ENCODE measurements at places on chromosomes 12 and 14. TPM values are rescaled to one million over a fixed set of nuclear protein-coding genes. Genes with fewer than 3 reads are reported as not detected.
A peak's percentile ranks its signal among the peaks of the same experiment; 100 is the strongest.

GRCh38 chr12:25307818-25308217 lies 57.1 kb upstream of the KRAS start:
- no peaks in the 10 kb centered on the region for H3K4me1 ChIP-seq
- H3K36me3 ChIP-seq: no peaks in the 10 kb centered on the region
- no peak overlapping the region for H3K4me3 ChIP-seq
- DNase-seq: no peak

DNA sequence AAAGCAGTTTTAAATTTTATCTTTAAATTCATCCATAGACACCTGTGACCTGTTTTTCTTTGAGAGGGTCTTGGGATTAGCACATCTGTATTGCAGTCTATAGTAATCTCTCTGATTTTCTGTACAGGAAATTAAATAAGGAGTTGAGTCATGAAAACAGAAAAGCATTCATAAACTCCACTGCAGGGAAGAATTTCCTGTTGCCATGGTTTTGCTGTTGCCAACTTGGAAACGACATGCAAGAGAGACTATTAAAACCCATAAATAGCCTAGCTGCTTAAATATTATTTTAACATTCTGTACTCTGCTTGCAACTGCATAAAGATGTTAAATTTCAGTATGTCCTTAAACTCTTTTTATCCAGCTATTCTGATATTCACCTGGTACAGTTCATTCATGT lies 281.0 kb upstream of the RGS6 start:
- H3K4me3 ChIP-seq: no peak overlapping the region
- no peaks in the 10 kb centered on the region for H3K27me3 ChIP-seq
- H3K36me3 ChIP-seq: peaks cover 30% of the 10 kb centered on the region

GRCh38 chr12:12986775-12987331 lies 13.2 kb downstream of the HEBP1 start:
- no peaks in the 10 kb centered on the region for H3K27me3 ChIP-seq
- H3K4me1 ChIP-seq: peaks cover 13% of the 10 kb centered on the region
- peaks cover 27% of the 10 kb centered on the region for H3K36me3 ChIP-seq
- H3K4me3 ChIP-seq: no peak overlapping the region
- H3K27ac ChIP-seq: no peak overlapping the region
- DNase-seq: no peak

GRCh38 chr12:132380641-132381040 lies 51.3 kb upstream of the GALNT9 start:
- no peaks in the 10 kb centered on the region for H3K4me1 ChIP-seq
- H3K4me3 ChIP-seq: no peak overlapping the region
- H3K27ac ChIP-seq: no peak overlapping the region

- DNase-seq: no peak
- H3K27me3 ChIP-seq: no peaks in the 10 kb centered on the region
- peaks cover 5% of the 10 kb centered on the region for H3K36me3 ChIP-seq
Observed at GRCh38 chr14:61494018-61494417, 172.6 kb downstream of the PRKCH start.

RD3L gene
- total RNA-seq: not detected

- DNase-seq: peak; percentile 16
- H3K27me3 ChIP-seq: no peaks in the 10 kb centered on the region
- H3K27ac ChIP-seq: no peak overlapping the region
- no peaks in the 10 kb centered on the region for H3K36me3 ChIP-seq
- H3K4me3 ChIP-seq: no peak overlapping the region
Observed at GRCh38 chr12:91732086-91732485, 413.6 kb downstream of the BTG1 start.

DNA sequence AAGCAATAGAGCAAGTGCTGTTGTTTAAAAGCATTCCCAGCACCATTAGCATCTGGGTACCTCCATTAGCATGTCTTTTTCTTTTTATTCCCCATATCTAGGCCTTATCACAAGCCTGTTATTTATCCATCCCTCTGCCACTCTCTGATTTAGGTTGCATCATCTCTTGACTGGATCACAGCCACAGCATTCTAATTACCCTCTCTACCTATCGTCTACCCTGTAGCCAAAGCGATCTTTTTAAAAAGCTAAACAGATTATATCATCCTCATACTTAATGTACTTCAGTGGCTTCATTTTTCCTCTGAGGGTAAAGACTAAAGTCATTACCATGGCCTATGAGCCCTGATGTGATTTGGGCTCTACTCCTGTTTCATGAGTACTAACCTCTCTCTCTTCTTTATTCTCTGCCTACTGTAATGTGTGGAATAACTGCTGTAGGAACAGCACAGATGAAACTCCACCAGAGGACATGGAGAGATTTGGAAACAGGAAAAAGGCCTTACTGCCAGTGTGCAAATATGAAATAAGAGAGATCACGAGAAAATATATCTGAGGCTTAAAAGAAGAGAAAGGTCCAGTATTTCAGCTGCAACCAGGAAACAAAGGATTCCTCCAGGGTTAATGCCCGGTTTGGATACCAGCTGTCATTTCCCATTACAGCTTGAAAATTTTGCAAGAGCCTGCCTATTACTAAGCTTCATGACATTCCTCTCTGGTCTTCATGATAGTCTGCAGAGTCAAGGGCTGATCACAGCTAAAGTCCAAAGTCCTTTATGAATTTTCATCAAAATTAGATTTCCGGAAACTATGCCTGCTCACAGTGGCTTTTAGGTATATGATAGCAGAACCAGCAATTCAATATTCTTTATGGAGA lies 422.5 kb upstream of the PDE3A start:
- no peaks in the 10 kb centered on the region for H3K27me3 ChIP-seq
- no peak overlapping the region for H3K4me3 ChIP-seq
- H3K36me3 ChIP-seq: no peaks in the 10 kb centered on the region
- H3K4me1 ChIP-seq: peaks cover 13% of the 10 kb centered on the region
- no peak overlapping the region for H3K27ac ChIP-seq

GRCh38 chr14:55691659-55692058 lies 111.7 kb downstream of the KTN1 start:
- DNase-seq: no peak
- peaks cover 10% of the 10 kb centered on the region for H3K36me3 ChIP-seq
- no peak overlapping the region for H3K27ac ChIP-seq
- no peak overlapping the region for H3K4me3 ChIP-seq
- H3K27me3 ChIP-seq: no peaks in the 10 kb centered on the region
- H3K4me1 ChIP-seq: no peaks in the 10 kb centered on the region

GLT8D2 gene
- total RNA-seq: 2.0 TPM

- peak; percentile 39 for DNase-seq
- no peak overlapping the region for H3K4me3 ChIP-seq
- H3K27me3 ChIP-seq: no peaks in the 10 kb centered on the region
- peaks cover 14% of the 10 kb centered on the region for H3K4me1 ChIP-seq
- H3K27ac ChIP-seq: no peak overlapping the region
- H3K36me3 ChIP-seq: no peaks in the 10 kb centered on the region
Observed at GRCh38 chr12:90036637-90037036, 328.0 kb upstream of the ATP2B1 start.

- no peak for DNase-seq
- no peaks in the 10 kb centered on the region for H3K4me1 ChIP-seq
- H3K4me3 ChIP-seq: no peak overlapping the region
- peaks cover 34% of the 10 kb centered on the region for H3K27me3 ChIP-seq
- H3K36me3 ChIP-seq: no peaks in the 10 kb centered on the region
Observed at GRCh38 chr12:20030826-20031225, 337.5 kb upstream of the PDE3A start.

DNA sequence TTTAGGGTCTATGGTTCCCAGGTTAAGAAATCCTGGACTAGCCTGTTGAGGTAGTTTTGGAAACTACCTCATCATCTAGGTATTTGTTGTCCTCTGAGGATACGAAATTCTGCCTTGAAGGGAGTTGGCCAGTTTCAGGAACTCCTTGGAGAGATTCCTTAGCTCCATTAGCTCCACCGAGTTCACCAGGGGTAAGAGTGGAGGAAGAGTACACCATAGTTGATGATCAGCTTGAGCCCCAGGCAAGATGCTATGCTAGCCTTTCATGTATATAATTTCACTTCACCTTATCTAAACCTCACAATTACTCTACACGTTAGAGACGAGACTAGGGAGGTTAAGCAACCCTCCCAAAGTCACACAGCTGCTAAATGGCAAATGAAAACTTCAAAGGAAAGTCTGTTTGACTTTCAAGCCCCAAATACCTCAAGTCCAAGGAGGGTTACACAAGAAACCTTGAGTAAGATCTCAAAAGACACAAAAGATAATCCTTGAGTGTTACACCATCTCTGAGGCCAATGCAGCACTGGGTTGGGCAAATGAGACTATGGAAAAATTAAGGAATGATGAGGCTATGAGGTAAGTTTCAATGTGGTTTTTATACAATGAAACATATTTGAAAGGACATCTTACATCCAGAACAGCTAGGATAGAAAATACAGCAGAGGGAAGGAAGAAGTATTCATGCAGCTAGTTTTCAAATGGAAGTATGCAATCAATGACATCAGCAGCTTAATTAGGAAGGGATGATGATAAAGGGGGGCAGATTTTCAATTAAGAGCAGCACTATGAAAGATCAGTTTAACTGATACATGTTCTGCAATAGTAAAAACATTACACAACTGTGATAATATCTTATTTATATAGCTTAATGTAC lies 97.2 kb upstream of the KRAS start:
- no peaks in the 10 kb centered on the region for H3K4me1 ChIP-seq
- H3K27ac ChIP-seq: no peak overlapping the region
- no peak overlapping the region for H3K4me3 ChIP-seq
- H3K27me3 ChIP-seq: no peaks in the 10 kb centered on the region
- no peaks in the 10 kb centered on the region for H3K36me3 ChIP-seq

GRCh38 chr14:74574706-74575105 lies 37.3 kb downstream of the LTBP2 start:
- H3K4me3 ChIP-seq: no peak overlapping the region
- H3K27ac ChIP-seq: peak overlapping the region; percentile 92
- no peaks in the 10 kb centered on the region for H3K27me3 ChIP-seq
- peaks cover 50% of the 10 kb centered on the region for H3K4me1 ChIP-seq
- H3K36me3 ChIP-seq: peaks cover 4% of the 10 kb centered on the region
- no peak for DNase-seq

CDKL1 gene
- 14.3 TPM for total RNA-seq

GRCh38 chr14:69059658-69060623 lies 80.8 kb upstream of the ACTN1 start:
- no peak overlapping the region for H3K4me3 ChIP-seq
- H3K27me3 ChIP-seq: no peaks in the 10 kb centered on the region
- H3K27ac ChIP-seq: peak overlapping the region; percentile 7
- peak; percentile 87 for DNase-seq
- peaks cover 52% of the 10 kb centered on the region for H3K36me3 ChIP-seq

SLC6A12 gene
- total RNA-seq: not detected

- no peak overlapping the region for H3K4me3 ChIP-seq
- no peaks in the 10 kb centered on the region for H3K4me1 ChIP-seq
- H3K27me3 ChIP-seq: no peaks in the 10 kb centered on the region
- H3K27ac ChIP-seq: no peak overlapping the region
Observed at GRCh38 chr14:37452323-37452722, 142.7 kb downstream of the FOXA1 start.

WASHC3 gene
- total RNA-seq: 29.4 TPM

DNA sequence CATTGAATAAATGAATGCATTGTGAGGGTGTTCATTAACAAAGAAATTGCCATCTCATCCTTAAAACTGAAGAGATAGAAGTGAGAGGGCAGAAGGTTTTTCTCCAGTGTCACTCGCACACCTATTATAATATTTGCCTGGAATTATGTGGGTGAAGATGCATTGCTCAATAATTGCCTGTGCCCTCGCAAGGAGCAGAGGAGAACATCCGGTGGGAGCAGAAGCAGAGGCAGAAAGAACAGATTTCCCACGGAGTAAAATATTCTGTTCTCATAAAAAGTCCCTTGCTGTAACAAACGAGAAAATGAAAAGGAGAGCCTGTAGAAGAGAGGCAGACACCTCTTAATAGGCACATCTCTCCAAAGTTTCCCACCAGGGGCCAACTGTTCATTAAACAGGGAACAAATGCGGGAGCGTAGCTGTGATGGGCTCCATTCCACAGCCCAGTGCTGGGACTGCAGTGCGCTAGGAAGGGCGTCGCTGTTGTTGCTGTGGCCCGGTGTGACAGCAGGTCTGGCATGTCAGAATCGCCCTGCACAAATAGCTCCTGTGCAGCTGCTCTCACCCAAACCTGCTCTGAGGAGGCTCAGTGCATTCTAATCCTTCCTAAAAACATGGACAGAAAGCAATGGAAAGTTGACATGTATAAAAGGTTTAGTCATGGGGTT lies 359.8 kb downstream of the APAF1 start:
- H3K27me3 ChIP-seq: no peaks in the 10 kb centered on the region
- H3K36me3 ChIP-seq: no peaks in the 10 kb centered on the region
- no peak overlapping the region for H3K27ac ChIP-seq
- no peak for DNase-seq

- H3K4me1 ChIP-seq: no peaks in the 10 kb centered on the region
- no peak for DNase-seq
- H3K36me3 ChIP-seq: peaks cover 26% of the 10 kb centered on the region
- no peak overlapping the region for H3K4me3 ChIP-seq
- no peak overlapping the region for H3K27ac ChIP-seq
Observed at GRCh38 chr14:91180611-91181010, 63.9 kb downstream of the GPR68 start.

- DNase-seq: peak; percentile 65
- H3K4me1 ChIP-seq: peaks cover 11% of the 10 kb centered on the region
- no peak overlapping the region for H3K27ac ChIP-seq
- no peak overlapping the region for H3K4me3 ChIP-seq
- H3K36me3 ChIP-seq: peaks cover 5% of the 10 kb centered on the region
Observed at GRCh38 chr12:108312693-108313189, 26.4 kb downstream of the CMKLR1 start.

BCDIN3D gene
- total RNA-seq: 6.2 TPM

- H3K4me3 ChIP-seq: no peak overlapping the region
- DNase-seq: no peak
- H3K27me3 ChIP-seq: peaks cover 20% of the 10 kb centered on the region
- H3K4me1 ChIP-seq: no peaks in the 10 kb centered on the region
- H3K36me3 ChIP-seq: no peaks in the 10 kb centered on the region
- no peak overlapping the region for H3K27ac ChIP-seq
Observed at GRCh38 chr12:52003016-52003550, 3.7 kb upstream of the TAMALIN start.

KCNH3 gene
- total RNA-seq: not detected

DNA sequence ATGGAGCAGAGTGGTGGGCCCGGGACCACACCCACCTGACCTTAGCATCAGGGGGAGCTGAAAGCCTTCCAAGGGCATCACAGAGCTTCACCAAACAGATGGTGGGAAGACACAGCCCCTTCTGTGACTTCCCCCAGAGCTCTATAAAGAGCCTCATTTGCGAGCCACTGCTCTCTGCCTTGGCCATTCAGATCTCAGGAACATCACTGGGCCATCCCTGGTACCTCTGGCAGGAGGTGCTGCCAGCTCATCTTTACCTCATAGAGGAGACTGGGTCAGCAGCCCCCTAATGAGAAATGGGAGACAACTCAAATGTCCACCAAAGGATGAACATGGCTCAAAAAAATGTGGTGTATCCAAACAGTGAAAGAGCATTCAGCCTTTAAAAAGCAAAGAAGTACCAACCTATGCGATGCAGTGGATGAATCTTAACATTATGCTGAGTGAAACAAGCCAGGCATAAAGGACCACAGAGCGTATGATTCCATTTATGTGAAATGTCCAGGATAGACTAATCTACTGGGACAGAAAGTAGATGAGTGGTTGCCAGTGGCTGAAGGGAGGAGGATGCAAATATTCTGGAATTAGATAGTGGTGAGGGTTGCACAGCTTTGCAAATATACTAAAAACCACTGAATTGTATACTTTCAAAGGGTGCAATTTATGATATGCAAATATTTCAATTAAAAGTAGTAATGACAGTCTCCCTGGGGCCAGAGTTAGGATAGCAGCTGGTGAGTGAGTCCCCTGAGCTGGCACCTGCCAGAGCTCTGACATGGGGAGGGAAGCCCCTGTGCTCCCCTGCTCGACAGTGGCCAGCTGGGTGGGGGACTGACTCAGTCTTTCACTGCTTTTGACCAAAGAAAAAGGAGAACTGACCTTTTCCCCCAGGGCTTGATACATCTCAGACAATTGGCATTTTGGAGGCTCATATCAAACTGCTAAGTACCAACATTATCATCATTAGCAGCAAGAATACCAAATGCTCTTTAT lies 116.6 kb downstream of the GCH1 start:
- DNase-seq: no peak
- no peaks in the 10 kb centered on the region for H3K27me3 ChIP-seq
- H3K4me3 ChIP-seq: no peak overlapping the region
- no peaks in the 10 kb centered on the region for H3K4me1 ChIP-seq
- H3K27ac ChIP-seq: no peak overlapping the region

Data from MCF 10A (cell line).